ENCODE measurements at places on chromosomes 1 and 21.
A peak's percentile ranks its signal among the peaks of the same experiment; 100 is the strongest.

DNA sequence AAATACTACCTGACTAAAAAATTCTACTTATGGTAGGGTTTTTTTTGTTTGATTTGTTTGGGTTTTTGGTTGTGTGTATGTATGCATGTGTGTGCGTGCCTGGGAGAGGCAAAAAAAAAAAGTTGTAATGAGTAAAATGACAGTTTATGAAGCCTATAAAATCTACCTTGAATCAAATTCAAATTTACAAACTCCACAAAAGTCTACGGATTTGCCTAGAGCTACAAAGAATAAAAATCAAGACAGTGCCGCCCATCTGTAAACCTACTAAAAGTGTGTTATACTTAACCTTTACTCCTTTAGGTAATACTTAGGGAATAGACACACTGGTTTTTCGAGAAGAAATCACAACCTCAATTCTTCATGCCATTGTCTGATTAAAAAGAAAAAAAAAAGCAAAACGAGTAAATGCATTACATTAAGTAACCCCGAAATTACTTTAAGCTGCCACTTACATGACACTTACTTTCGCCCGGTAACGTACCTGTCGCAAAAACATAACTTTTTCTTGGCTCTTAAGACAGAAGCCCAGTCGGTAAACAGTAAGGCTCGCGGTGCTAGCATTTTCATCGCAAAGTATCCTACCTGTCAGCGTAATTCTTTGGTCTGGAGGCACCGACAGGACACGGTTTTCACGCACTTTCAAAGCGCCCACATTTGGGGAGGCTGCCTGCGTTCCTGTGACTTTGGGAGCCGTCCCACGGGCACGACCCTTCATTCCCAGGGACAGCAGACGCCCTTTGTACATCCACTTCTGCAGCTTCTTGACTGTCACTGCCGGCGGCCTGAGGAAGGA, 951 bp downstream of the SYDE2 start:
- no peak for DNase-seq

GRCh38 chr1:93665015-93665414, 16.6 kb downstream of the BCAR3 start:
- no peak for DNase-seq

DNA sequence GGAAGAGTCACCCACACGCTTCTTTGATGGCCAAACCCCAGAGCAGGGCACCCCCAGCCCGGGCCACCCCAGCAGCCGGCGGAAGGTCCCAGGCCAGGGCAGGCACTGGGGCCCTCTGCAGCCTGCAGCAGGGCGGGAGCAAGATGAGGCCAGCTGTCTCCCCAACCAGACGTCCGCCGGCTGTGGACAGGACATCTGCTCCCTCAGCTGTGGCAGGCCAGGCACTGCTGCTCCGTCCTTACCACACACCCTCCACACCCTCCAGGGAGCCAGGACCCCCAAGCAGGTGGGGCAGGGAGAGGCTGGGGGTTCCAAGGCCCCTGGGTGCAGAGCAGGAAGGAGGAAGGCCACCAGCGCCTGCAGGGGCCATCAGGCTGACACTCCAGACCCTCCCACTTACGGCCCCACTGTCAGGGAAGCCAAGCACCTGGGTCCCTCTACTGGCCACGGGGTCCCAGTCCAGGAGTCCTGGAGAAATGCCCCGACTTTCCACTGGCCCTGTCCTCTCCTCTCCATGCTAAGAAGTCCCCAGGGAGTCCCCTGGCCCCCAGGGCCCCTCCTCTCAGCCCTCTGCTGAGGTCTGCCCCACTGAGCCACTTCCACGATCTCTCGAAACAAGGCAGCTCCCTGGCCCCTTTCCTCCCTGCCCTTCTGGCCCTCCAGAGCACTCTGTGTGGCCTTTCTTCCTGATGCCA, 5.6 kb downstream of the WNT9A start:
- DNase-seq: no peak

GRCh38 chr1:220137019-220137786, 43.3 kb downstream of the IARS2 start:
- no peak for DNase-seq

DNA sequence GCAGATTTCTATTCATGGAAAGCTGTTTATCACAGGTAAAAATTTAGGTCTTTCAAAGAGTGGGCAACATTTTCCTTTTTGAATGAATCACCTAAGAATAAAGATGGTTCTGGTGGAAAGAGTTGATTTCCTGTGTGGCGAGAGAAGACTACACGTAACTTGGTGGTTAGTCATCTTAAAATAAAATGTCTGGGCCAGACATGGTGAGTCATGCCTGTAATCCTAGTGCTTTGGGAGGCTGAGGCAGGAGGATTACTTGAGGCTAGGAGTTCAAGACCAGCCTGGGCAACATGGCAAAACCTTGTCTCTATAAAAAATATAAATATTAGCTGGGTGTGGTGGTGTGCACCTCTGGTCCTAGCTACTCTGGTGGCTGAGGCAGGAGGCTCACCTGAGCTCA, 65.7 kb downstream of the DISP1 start:
- no peak for DNase-seq

GRCh38 chr1:183276386-183277080, 90.5 kb downstream of the LAMC2 start:
- DNase-seq: no peak

DNA sequence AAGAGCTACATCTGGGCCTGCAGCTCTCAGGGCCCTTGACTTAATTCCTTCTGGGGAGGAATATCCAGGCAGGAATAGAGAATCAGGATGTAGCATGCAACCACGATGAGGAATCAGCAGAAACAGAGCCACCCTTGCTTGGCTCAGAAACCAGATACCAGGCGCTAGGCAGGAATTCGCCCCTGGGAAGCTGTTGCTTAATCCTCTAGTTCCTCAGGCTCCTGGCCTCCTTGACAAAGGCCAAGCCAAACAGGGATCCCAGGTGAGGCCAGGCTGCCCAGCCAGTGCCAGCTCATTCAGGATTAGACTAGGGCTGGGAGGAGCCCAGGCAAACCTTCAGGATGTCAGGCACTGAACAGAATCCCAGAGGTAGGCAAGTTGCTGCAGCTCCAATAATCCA, 48.2 kb upstream of the IRF2BP2 start:
- DNase-seq: peak; percentile 83

DNA sequence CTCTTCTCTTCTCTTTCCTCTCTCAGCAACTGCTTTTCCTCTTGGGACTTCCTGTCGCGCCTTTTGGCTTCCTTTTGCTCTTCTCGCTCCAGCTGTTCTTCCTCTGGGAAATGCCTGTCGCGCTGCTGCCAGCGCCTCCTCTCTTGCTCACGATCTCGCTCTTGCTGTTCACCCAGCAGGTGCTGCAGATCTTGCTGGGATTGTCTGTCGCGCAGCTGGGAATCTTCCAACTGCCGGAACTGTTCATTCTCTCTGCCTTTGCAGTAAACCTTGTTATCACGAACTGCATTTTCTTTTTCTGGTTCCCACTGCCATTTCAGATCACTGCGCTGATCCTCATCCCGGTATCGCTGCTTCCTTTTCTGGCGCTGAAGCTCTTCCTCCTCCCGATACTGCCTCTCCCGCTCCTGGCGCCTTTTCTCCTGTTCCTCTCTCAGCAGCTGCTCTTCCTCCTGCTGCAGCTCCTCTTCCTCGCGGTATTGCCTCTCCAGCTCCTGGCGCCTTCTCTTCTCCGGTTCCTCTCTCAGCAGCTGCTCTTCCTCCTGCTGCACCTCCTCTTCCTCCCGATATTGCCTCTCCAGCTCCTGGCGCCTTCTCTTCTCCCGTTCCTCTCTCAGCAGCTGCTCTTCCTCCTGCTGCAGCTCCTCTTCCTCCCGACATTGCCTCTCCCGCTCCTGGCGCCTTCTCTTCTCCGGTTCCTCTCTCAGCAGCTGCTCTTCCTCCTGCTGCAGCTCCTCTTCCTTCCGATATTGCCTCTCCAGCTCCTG, 5.8 kb downstream of the TCHH start:
- no peak for DNase-seq

- no peak for DNase-seq
Observed at GRCh38 chr1:40794974-40795715, 11.6 kb downstream of the KCNQ4 start.

GRCh38 chr1:52669696-52670095, 28.5 kb downstream of the COA7 start:
- DNase-seq: no peak

DNA sequence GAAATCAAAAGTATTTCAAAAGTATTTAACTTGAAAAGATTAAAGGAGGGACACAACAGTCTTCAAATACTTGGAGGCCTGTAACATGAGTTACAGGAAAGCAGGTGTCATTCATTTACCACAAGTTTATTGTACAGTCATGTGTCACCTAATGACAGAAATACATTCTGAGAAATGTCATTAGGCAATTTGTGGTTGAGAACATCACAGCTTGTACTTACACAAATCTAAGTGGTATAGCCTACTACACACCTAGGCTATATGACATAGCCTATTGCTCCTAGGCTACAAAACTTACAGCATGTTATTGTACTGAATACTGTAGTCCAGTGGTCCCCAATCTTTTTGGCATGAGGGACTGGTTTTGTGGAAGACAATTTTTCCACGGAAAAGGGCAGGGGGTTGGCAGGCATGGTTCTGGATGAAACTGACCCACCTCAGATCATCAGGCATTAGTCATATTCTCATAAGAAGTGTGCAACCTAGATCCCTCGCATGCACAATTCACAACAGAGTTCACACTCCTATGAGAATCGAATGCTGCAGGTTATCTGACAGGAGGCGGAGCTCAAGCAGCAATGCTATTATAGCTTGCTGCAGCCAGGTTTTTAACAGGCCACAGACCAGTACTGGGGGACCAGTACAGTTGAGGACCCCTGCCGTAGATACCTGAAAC, 25.0 kb upstream of the PHTF1 start:
- no peak for DNase-seq

GRCh38 chr1:98045767-98046641, 125.2 kb upstream of the DPYD start:
- no peak for DNase-seq

DNA sequence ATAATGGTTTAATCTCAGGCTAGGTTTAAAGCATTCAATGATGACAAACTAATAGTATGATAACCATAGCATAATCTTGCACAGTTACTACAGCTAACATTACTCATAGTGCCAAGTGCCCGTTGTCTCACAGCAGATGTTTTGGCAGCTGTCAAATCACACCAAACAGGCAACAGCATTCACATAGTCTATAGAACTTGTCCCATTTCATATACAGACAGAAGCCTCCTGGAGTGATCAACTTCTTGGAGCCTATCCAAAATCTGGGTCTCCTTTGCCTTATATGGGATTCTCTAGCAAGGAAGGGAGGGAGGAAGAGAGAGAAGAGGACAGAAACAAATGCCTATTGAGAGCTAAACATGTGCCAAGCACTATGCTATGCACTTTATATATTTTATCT, 250.6 kb upstream of the ZP4 start:
- DNase-seq: no peak

- no peak for DNase-seq
Observed at GRCh38 chr1:242886137-242886536, 361.6 kb upstream of the PLD5 start.

DNA sequence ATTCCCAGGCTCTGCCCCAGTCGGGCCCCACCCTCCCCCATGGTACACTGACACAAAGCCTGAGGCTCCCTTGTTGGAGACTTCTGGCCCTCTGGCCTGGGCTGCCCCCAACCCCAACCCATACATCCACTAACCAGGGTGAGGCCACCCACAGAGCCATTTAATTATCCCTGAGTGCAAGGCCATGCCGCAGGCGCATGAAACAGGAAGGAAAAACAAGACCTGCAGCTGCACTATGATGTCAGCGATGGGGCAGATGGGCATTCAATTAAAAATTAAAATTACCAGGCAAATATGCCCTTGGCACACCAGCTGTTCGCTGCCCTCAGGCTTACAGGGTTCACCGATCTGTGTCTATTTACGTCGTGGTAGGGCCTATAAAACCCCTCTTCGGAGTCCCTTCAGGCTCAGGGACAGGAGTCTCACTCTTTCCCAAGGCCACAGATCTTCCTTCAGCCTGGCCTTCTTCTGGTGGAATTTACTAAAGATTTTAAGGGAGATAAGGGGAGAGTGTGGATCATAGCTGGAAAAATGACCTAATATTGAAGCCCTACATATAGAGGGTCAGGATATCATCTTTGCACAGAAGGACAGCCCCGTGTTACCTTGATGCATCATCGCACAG, 29.6 kb upstream of the RGS16 start:
- DNase-seq: no peak

DNA sequence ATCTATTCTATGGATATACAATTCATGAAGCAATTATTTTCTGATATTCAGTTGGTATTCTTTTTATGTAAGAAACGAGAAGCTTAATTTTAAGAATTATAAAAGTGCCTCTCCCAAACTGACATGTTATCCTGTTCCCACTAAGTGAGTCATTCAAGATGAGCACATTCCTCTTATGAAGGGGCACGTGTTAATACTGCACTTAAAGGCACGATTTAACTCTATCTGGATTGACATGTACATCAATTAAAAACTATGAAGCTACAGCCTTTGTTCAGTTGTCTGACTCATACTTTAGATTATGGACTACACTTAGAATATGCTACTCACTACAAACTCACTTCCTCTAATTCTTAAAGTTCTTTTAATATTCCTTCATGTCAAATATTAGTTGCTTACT, 111.6 kb downstream of the CYYR1 start:
- no peak for DNase-seq

- DNase-seq: no peak
Observed at GRCh38 chr1:160428655-160429054, 28.3 kb downstream of the VANGL2 start.
